Progenitor cell of endocrine pancreas (in vitro differentiated cells): ENCODE measurements at places on chromosomes 2 and 18. TPM values are rescaled to one million over a fixed set of nuclear protein-coding genes. Genes with fewer than 3 reads are reported as not detected.

DNA sequence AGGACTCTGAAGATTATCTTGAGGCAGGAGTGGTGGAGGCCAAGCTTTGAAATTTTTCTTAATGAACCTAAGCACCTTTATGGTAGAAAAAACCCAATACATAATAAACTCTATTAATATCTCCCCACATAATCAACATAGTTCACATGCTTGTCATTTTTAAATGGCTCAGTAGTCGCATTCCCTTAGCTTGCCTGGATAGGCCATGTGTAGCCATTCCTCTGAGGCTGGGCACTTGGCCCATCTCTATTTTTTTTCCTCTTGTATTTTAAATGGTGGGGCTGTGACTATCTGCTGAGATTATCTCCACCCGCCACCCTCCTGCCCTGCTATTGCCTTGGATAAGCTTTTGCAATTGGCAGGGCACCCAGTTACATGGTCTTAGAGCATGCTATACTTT lies 143.1 kb downstream of the FHOD3 start:
- no peaks in the 10 kb centered on the region for H3K36me3 ChIP-seq
- DNase-seq: no peak
- no peaks in the 10 kb centered on the region for H3K27me3 ChIP-seq
- H3K27ac ChIP-seq: no peak overlapping the region
- H3K4me1 ChIP-seq: no peaks in the 10 kb centered on the region

The GCFC2 gene
- 27.8 and 34.9 TPM in 2 replicates for total RNA-seq

DNA sequence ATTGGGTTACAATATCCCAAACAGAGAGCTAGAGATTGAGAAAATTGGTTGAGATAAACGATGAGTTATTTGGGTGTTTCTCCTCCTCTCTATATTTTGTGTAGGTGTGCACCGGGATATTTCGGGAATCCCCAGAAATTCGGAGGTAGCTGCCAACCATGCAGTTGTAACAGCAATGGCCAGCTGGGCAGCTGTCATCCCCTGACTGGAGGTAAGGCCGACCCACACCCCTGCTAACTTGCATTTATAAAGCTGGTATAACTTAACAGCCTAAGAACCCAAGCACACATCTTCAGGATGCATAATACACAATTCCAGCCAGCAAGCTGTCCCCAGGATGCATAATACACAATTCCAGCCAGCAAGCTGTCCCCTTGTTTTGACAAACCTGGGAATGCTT lies 124.6 kb upstream of the TTC39C start:
- H3K4me3 ChIP-seq: no peak overlapping the region
- no peak overlapping the region for H3K27ac ChIP-seq
- no peaks in the 10 kb centered on the region for H3K36me3 ChIP-seq
- H3K27me3 ChIP-seq: peaks cover 4% of the 10 kb centered on the region

GRCh38 chr2:12982149-12982584 lies 265.4 kb downstream of the TRIB2 start:
- H3K27ac ChIP-seq: no peak overlapping the region
- no peak overlapping the region for H3K4me3 ChIP-seq
- H3K27me3 ChIP-seq: peaks cover 2% of the 10 kb centered on the region
- H3K36me3 ChIP-seq: no peaks in the 10 kb centered on the region
- DNase-seq: no peak

- H3K4me3 ChIP-seq: no peak overlapping the region
- no peak for DNase-seq
- peaks cover 18% of the 10 kb centered on the region for H3K4me1 ChIP-seq
- H3K36me3 ChIP-seq: no peaks in the 10 kb centered on the region
Observed at GRCh38 chr18:6444466-6445228, 29.9 kb upstream of the L3MBTL4 start.

GRCh38 chr2:1687254-1687653 lies 57.1 kb downstream of the PXDN start:
- H3K27me3 ChIP-seq: no peaks in the 10 kb centered on the region
- peaks cover 20% of the 10 kb centered on the region for H3K4me1 ChIP-seq
- H3K27ac ChIP-seq: peak overlapping the region; percentile 90
- H3K36me3 ChIP-seq: peaks cover 12% of the 10 kb centered on the region
- H3K4me3 ChIP-seq: no peak overlapping the region

DNA sequence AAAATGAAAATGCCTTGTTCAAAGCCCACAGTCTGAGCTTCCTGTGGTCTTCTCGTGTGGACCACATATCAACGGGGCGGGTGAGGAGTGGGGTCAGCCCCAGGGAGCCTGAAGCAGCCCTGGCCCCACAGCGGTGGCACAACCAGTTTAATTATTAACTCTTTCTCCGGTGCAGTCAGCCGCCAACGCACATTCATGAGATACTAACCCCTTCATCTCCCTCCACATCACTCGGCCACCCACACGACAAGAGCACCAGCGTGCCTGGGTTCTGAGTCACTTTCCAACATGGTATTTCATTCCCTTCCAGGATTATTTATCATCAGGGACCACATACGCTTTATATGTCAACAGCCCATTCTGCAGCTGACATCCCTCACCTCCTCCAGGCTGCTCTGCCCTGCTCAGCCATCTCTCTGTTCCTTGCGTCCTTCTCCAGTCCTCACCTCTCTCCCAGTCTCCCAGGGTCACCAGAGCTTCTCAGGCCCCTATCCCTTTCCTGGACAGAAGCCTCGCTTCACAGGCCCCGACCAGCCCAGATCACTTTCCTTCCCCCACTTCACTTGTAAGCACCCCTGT lies 48.0 kb upstream of the ID2 start:
- no peak for DNase-seq
- peaks cover 65% of the 10 kb centered on the region for H3K4me1 ChIP-seq
- no peaks in the 10 kb centered on the region for H3K36me3 ChIP-seq
- H3K27me3 ChIP-seq: no peaks in the 10 kb centered on the region
- H3K27ac ChIP-seq: peak overlapping the region; percentile 44

GRCh38 chr18:63149302-63149587 lies 170.3 kb downstream of the BCL2 start:
- no peak for DNase-seq
- peaks cover 15% of the 10 kb centered on the region for H3K27me3 ChIP-seq
- H3K4me3 ChIP-seq: no peak overlapping the region

GRCh38 chr2:233367586-233367985 lies 13.3 kb downstream of the DGKD start:
- no peak for DNase-seq
- H3K36me3 ChIP-seq: peaks cover 2% of the 10 kb centered on the region
- H3K27me3 ChIP-seq: no peaks in the 10 kb centered on the region
- H3K4me1 ChIP-seq: no peaks in the 10 kb centered on the region
- H3K27ac ChIP-seq: no peak overlapping the region

DNA sequence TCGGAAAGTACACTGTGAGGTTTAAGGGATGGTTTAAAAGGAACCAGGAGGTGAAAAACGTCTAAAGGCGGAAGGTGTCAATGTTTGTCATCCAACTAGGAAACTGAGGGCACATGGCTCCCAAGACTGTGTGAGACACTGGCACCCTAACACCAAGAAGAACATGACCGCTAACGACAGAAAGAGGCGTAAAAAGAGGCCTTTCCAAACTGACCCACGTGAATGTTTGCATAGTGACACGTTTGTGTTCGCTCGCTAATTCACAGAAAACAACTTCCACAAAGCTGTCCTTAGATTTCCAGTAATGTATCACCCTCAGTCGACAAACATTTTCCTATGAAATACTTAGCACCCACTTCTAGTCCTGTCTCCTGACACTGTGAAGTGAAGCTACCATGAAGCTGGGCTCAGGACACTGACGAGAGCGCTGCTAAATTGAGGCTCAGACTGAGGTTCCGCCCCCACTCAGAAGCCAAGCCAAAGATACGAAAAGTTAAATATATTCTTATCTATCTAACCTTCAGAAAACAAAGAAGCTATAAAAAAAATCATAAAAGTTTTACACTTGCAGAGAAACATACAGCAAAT lies 86.5 kb downstream of the ZNF516 start:
- H3K4me3 ChIP-seq: no peak overlapping the region
- DNase-seq: no peak
- peak overlapping the region; percentile 2 for H3K27ac ChIP-seq
- H3K27me3 ChIP-seq: no peaks in the 10 kb centered on the region
- H3K4me1 ChIP-seq: peaks cover 10% of the 10 kb centered on the region
- peaks cover 37% of the 10 kb centered on the region for H3K36me3 ChIP-seq

GRCh38 chr2:161245671-161246070 lies 62.6 kb upstream of the PSMD14 start:
- H3K4me3 ChIP-seq: peak overlapping the region; percentile 84
- no peak for DNase-seq
- H3K36me3 ChIP-seq: no peaks in the 10 kb centered on the region

- H3K27ac ChIP-seq: no peak overlapping the region
- no peaks in the 10 kb centered on the region for H3K27me3 ChIP-seq
- peaks cover 11% of the 10 kb centered on the region for H3K36me3 ChIP-seq
- H3K4me3 ChIP-seq: no peak overlapping the region
Observed at GRCh38 chr2:121356058-121356640, 71.1 kb upstream of the TFCP2L1 start.

The EXOC6B gene
- 71.9 and 72.6 TPM in 2 replicates for total RNA-seq

The MTCL1 gene
- total RNA-seq: 81.5 and 85.6 TPM in 2 replicates

The DGKD gene
- total RNA-seq: 49.5 and 55.1 TPM in 2 replicates

GRCh38 chr18:12606592-12607315 lies 51.2 kb downstream of the SPIRE1 start:
- H3K4me3 ChIP-seq: no peak overlapping the region
- H3K27me3 ChIP-seq: no peaks in the 10 kb centered on the region
- no peak overlapping the region for H3K27ac ChIP-seq
- H3K4me1 ChIP-seq: peaks cover 11% of the 10 kb centered on the region

- H3K27me3 ChIP-seq: no peaks in the 10 kb centered on the region
- H3K4me1 ChIP-seq: peaks cover 3% of the 10 kb centered on the region
- H3K4me3 ChIP-seq: no peak overlapping the region
- H3K36me3 ChIP-seq: no peaks in the 10 kb centered on the region
Observed at GRCh38 chr2:197286805-197287595, 23.6 kb downstream of the ANKRD44 start.

- H3K4me3 ChIP-seq: no peak overlapping the region
- H3K4me1 ChIP-seq: peaks cover 14% of the 10 kb centered on the region
- DNase-seq: no peak
Observed at GRCh38 chr2:71688530-71688929, 235.2 kb downstream of the DYSF start.
